ENCODE measurements at places on chromosomes 16 and 17.

GRCh38 chr16:4101421-4102219, 14.6 kb downstream of the ADCY9 start:
- no peak for DNase-seq

DNA sequence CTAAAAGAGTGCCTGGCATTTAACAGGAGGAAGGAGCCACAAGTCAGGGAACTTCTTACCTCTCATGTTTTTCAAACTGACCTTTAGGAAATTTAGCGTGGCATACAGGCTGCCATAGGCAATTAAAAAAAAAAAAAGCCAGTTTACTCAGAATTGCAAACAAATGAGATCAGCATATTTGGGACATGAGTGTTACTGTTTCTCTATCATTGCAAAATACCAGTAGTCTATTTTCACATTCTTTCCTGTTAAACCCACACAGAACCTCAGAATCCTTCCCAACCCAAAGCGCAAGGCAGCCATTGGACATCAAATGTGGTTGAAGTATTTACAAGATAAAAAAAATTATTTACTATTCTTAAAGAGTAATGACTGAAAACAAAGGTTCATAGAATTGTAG, 366.4 kb upstream of the DYNLRB2 start:
- DNase-seq: no peak

- no peak for DNase-seq
Observed at GRCh38 chr17:39357488-39357887, 43.9 kb downstream of the FBXL20 start.

GRCh38 chr16:1564325-1564724, 30.9 kb downstream of the TMEM204 start:
- DNase-seq: no peak

DNA sequence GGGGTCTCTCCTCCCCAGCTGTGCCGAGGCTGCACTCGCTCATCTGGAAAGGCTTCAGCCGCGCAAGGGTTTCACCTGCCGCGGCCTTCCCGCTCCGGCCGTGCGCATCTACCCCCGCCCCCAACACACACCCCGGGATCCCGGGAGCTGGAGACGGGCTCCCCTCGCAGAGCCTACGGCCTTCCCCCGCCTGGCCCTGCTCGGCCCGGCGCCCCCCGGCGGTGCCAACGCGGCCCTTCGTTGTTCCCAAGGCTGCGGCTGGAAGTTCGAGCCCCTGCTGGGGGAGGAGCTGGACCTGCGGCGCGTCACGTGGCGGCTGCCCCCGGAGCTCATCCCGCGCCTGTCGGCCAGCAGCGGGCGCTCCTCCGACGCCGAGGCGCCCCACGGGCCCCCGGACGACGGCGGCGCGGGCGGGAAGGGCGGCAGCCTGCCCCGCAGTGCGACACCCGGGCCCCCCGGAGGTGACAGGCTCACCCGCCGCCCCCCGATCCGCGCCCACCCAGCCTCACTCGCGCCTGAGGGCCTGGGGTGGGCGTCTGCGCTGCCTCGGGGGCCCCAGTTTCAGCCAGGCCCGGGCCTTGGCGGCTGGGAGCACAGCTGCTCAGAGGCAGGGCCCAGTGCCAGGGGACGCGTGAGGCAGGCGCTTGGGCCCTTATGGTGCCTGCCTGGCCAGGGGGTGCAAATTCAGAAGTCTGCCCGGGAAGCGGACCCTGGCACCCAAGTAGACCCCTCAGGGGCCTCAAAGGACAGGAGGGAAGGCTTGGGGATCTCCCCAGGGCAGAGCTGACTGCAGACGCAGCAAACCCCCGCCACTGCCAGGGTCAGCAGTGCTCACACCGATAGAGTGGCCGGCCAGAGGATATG, 11.2 kb downstream of the GALK1 start:
- peak; percentile 37 for DNase-seq

- DNase-seq: no peak
Observed at GRCh38 chr17:70278844-70279462, 109.6 kb downstream of the KCNJ2 start.

DNA sequence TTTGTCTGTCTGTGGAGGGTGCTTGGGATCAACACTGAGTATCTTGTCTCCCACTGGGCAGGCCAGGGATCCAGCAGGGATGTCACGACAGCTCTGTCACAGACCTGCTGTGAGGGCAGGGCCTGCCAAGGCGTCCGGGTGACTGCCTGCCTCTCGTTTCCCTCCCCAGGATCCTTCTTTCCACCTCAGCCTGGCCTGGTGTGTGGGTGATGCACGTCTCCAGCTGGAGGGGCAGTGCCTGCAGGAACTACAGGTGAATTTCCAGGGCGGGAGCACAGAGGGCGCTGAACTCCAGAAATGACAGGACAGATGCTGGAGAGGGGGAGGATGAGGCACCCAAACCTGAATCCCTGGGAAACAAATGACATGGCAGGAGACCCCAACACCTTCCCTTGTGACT, 6.8 kb upstream of the MMP15 start:
- no peak for DNase-seq

DNA sequence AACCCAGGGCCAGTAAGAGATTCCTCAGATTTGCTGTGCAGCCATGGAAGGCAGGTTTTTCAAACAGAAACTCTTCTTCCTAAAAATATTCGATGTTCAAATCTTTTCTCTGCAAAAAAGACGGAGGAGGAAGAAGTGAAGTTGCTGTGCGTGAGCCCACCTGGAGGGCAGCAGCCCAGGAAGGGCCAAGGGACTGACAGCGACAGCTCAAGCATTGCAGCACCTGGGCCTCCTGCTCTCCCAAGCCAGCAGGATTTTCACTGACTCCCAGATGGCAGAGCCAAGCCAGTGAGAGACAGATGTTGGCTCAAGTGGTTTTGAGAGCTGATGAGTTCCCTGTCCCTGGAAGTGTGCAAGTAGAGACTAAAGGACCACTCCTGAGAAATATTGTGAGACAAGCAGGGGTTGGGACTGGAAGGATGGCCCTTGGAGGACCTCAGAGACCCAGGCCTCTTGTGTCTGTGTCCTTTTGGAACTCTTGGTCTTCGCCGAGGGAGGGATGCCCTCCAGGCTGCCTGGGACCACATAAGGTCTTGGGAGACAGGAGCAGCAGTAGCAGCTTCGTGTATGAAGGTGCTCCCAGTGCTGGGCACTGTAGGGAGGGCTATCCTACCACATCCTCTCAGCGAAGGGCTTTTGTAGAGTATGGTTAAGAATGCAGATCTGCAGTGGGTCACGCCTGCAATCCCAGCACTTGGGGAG, 29.3 kb upstream of the TNFRSF13B start:
- DNase-seq: no peak

GRCh38 chr17:17792551-17793377, 44.0 kb downstream of the SREBF1 start:
- no peak for DNase-seq

GRCh38 chr17:77507111-77507885, 366.5 kb downstream of the SEC14L1 start:
- DNase-seq: no peak

GRCh38 chr17:49746791-49747490, 17.0 kb downstream of the FAM117A start:
- no peak for DNase-seq

- no peak for DNase-seq
Observed at GRCh38 chr16:58046054-58046881, 20.7 kb downstream of the MMP15 start.

DNA sequence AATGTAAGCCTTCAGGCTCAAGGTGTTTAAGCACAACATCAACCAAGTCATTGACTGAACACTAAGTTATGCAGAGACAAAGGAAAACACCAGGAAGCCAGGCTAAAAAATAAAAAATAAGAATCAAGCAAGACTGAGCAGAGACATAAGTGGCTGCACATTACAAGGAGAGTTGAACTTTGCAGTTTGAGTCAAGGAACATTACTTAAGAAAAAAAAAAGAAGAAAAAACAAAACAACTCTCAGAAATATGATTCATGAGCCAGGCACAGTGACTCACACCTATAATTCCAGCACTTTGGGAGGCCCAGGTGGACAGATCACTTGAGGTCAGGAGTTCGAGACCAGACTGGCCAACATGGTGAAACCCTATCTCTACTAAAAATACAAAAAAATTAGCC, 168.1 kb downstream of the C16orf95 start:
- DNase-seq: no peak

- DNase-seq: no peak
Observed at GRCh38 chr17:8121681-8122421, 2.1 kb downstream of the HES7 start.

GRCh38 chr16:76614269-76614668, 337.1 kb downstream of the CNTNAP4 start:
- DNase-seq: no peak

DNA sequence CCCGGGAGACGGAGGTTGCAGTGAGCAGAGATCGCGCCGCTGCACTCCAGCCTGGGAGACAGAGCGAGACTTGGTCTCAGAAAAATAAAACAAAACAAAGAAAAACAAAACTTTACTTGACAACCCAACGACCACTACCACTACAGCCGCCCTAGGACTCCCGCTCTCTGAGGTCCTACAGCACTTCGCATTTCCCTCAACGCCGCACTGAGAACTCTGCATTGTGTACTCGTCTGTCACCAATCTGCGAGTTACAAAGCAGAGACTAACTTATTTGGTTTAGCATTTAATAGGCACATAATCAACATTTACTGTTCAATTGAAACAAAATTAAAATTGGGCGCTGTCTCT, 479 bp upstream of the ZNF207 start:
- no peak for DNase-seq

GRCh38 chr17:3040882-3041281, 22.5 kb downstream of the OR1D5 start:
- DNase-seq: no peak

DNA sequence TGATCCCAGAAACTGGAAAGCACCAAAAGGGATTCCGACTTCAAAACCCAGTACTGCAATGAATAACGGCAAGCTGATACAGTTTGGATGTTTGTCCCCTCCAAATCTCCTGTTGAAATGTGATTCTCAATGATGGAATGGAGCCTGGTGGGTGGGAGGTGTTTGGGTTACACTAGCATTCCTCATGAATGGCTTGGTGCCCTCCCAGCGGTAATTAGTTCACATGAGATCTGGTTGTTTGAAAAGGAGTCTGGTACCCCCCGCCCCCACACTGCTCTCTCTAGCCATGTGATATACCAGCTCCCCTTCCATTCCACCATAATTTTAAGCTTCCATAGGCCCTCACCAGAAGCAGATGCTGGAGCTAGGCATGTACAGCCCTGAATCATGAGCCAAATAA, 40.1 kb downstream of the RANBP10 start:
- DNase-seq: no peak

DNA sequence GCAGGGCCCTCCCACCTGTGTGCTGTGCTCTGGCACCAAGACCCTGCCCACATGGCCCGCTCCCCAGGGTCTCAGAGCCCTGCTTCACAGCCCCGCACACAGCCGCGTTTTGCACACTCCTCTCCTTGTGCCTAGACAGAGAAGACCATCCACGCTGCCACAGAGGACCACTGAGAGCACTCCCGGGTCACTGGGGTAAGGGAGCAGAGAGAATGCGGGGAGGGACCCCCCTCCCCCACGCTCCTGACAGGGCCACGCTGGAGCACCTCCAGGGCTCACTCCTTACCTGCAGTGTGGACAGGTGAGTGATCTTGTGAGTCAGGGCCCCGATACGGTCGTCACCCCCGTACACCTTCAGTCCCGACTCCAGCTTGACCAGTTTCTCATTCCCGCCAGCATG, 7.0 kb downstream of the HAGH start:
- no peak for DNase-seq

DNA sequence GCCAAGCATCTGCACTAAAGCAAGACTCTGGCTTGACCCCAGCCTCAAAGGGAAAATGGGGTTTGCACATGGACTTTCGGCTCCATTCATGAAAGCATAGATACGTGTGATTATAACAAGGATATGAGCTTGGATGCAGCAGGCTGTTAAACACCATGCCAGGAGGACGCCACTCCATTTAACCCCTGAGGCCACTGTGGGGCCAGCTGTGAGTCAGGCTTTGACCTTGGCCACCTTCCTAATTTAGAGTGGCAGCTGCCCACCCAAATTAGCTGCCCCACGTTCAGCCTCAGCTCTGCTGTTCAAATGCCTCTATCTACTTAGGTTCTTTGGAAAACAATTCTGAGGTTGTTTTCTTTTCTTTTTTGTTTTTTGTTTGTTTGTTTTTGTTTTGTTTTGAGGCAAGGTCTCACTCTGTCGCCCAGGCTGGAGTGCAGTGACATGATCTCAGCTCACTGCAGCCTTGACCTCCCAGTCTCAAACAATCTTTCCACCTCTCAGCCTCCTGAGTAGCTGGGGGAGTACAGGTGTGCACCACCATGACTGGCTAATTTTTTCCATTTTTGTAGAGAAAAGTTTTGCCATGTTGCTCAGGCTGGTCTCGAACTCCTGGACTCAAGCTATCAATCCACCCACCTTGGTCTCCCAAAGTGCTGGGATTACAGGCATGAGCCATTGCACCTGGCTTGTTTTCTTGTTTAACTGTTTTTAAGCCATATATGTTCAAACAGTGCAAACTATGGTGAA, 23.2 kb upstream of the KIFC3 start:
- no peak for DNase-seq

DNA sequence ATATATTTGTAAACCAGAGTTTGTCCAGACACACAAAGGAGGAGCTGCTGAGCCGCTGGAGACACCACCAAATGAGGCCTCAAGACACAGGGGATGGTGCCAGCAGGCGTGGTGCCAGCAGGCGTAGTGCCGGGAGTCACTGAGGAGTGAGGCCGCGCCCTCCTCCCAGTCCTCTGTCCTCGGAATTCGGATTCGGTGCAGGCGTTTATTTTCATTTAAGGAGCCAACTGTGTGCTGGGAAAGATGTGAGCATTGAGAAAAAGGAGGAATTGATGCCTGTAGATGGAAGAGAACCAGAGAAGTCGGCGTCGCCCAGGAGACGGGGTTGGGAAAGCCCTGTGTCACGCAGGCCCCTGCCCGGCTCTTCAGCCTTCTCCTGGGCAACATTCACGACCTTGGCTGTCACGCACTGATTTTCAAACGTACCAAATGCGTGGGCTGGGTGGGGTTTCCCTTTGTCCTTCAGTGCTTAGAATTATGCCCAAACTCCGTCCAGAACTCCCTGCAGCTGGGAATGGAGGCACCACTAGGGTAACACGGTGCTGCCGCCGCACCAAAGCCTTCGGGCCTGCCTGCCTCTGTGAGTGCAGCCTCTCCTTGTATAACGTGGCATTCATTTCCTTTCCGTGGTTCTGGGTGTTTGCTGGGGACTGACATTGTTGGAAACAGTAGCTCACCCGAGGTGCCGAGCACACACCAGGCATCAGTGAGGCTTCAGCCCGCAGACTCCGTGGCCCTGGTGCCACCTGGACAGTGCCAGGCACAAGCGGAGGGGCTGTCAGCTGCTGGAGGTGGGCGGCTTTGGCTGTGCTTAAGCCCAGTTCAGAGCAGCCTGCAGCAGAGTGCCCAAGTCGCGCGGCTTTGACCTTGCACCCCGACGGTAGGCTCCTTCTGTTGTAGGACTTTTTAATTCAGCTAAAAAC, 49.0 kb upstream of the CHMP6 start:
- no peak for DNase-seq

- DNase-seq: no peak
Observed at GRCh38 chr17:520447-521182, 168.0 kb upstream of the RPH3AL start.
